ENCODE measurements at places on chromosomes 6 and 20.

DNA sequence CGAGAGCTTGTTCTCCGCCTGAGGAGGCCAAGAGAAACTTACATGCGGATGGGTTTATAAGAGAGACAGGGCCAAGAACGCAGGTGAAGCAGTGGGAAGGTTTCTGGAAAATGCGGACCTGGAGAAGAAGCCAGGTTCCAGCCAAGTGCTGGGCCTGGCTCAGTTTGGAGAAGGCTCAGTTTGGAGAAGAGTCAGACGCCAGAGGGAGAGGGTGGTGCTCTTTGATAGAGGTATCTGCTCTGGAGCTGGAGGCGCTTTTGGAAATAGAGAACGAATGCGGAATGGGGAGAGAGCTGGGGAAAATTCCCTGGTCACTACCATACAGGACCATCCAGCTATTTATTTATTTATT lies 753 bp downstream of the RSPH9 start:
- no peak for DNase-seq

GRCh38 chr20:33282991-33283555 lies at the start of gene BPIFB1:
Gene BPIFB1 (plus strand): TSS chr20:33283214. CDS start chr20:33286074, 2,860 bp downstream.
- DNase-seq, result no peak

- DNase-seq, result no peak
Observed at GRCh38 chr20:1941226-1941625, 46.0 kb downstream of the SIRPA start.

GRCh38 chr6:134951494-134952263 lies 1.8 kb upstream of the ALDH8A1 start:
- DNase-seq, result no peak

DNA sequence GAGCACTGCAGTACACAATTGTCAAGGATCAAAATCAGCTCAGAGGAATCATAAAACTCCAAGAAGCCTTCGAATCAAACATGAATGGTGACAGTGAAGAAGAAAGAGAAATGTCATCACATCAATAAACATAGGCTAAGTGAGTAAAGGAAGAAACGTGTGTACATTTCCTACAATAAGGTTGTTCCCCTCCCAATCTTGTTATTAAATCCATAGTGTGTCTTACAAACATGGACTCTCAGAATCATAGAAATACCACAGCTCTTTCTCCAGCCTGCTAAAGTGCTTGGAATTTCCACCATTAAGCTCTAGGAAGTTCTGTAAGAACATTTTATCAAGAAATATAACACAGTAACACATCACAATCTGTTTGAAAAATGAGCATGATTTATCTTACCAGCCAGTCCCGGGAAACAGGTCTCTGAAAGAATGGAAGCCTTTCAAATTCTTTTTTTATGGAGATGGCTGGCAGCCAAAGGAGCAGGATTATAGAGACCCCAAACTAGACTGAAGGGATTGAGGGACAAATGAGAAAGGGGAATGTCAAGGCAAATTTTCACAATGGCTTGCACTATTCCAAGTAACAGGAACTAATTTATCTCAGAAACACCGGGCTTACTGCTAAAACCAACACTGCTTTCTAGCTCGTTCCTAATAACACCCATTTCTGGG lies 4.5 kb upstream of the TNFAIP3 start:
- DNase-seq, result no peak

All from activated B cell treated with CpG ODN at 0.5 μM for 24 hours (primary cell).